ENCODE measurements at places on chromosomes 4 and X.

DNA sequence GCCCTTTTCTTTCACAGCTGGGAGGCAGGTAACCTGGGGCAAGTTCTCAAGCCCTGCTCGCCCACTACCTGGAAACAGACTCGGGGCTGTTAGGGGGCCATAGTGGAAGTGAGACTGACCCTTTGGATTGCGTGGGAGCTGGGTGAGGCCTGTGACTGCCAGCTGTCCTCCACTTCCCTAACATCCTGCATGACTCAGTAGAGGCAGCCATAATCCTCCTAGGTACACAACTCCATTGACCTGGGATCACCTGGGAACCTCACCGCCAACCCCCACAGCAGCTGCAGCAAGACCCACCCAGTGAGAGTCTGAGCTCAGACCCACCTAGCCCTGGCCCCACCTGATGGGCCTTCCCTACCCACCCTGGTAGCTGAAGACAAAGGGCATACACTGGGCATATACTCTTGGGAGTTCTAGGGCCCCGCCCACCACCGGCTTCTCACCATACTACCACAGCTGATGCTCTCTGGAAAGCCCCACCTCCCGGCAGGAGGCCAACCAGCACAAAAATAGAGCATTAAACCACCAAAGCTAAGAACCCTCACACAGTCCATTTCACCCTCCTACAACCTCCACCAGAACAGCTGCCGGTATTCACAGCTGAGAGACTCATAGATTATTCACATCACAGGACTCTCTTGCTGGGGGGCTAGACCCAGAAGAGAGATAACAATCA is 61.1 kb upstream of the DCTD start:
- DNase-seq = no peak

- no peak for DNase-seq
Observed at GRCh38 chr4:36556984-36557383, 275.6 kb downstream of the DTHD1 start.

DNA sequence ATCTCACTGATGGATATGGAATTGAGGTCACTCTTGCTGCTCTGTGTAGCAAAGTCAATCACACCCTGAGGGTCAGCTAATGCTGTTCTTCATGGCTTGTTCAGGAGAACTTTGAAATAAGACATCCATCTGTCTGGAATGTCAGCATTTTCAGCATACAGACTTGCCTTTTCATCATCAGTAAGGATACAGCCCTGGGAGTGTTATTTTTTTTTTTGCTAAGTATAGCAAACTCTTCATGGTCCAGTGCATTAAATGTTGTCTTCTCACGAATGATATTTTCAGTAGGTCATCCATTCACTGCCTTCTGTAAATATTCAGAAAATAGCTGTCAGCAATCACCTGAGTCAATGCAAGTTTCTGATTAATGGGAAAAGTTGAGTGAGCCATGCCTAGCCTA is 268.8 kb upstream of the SMIM31 start:
- DNase-seq = no peak

DNA sequence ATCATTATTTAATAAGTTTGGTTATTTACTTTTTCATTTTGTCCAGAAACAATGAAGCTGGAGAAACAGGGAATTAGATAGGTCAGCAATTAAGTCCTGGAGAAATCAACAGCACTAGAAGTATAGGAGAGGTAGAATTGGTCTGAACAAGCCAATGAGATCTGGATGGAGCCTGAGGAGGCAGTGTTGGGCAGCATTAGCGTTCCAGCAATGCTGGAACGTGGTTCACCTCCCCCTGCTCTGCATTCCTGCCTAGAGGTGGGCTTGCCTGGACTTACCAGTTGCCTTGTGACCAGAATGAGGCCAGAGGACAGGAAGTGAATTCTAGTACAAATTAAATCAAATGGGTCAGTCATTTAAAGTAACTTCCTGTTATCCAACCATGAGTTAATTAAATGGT is 4.6 kb downstream of the RASSF6 start:
- DNase-seq = no peak
